ENCODE measurements at places on chromosomes 3 and 15.

DNA sequence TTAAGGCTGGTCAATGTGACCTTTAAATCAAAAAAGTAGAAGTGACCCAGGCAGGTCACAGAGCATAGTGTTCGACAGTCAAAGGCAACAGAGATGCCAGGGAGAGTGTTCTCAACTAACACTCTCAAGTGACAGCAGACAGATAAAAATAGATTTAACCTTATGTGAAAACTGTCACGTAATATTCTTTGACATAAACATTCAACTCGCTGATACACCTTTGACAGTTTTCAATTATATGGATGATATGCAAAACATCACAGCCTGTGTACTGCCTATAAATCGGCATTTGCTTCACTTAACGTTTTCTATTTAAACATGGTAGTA lies 15.5 kb downstream of the PDZRN3 start:
- no peak for DNase-seq

GRCh38 chr3:8239718-8240695 lies 261.6 kb upstream of the LMCD1 start:
- no peak for DNase-seq

GRCh38 chr3:177429079-177429478 lies 231.8 kb upstream of the TBL1XR1 start:
- DNase-seq = no peak

GRCh38 chr3:10848261-10848660 lies 32.2 kb downstream of the SLC6A11 start:
- DNase-seq = no peak

DNA sequence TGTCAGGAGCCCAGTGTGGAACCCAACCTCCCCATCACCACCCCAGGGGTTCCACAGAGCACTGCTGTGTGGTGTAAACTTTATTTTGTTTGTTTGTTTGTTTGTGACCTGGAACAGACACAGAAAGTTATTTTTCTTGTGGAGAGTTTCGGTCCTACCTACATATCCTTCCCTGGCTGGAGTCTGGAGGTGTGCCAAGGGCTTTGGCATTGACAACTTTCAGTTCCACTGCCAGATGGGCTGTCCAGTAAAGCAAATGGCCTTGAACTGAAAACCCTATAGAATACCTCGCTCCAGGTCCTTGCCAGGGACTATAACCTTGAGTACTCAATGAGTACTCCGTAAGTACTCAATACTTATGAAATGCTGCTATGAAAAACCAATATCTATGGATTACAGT lies 103.5 kb downstream of the MITF start:
- DNase-seq = no peak

DNA sequence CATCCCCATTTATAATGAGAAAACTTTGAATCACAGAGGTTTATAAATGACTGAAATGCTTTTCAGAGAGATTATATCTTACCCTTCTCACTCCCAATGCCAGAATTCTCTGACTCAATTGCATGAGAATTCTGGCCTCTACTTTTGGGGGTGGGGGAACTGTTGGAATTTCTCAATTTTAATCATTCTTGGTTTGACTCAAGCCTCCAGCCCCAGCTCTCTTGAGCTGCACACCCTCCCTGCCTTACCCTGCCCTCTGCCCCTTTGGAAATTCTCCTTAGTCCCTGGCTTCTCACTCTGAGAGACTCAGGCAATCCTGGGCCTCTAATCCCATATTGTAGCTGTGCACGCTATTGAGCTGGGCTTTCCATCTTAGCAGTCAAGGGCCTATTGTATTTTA lies 44.2 kb downstream of the ZNF589 start:
- DNase-seq = no peak

DNA sequence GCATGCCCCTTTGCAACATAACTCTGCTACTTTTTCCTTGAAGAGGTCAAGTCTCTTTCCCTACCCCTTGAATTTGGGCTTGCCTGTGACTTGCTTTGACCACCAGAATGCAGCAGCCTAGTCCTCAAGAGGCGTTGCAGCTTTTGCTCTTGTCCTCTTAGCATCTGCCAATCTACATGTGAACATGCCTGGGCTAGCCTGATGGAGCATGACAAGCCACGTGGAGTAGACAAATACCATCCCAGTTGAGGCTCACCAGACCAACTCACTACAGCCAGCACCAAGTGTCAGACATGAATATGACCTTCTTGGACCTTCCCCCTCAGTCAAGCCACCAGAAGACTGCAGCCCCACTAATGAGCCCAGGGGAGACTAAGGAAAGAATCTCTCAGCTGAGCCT lies 32.9 kb downstream of the AMOTL2 start:
- DNase-seq = no peak

- no peak for DNase-seq
Measured at GRCh38 chr15:38129531-38130204, 123.0 kb upstream of the SPRED1 start.

DNA sequence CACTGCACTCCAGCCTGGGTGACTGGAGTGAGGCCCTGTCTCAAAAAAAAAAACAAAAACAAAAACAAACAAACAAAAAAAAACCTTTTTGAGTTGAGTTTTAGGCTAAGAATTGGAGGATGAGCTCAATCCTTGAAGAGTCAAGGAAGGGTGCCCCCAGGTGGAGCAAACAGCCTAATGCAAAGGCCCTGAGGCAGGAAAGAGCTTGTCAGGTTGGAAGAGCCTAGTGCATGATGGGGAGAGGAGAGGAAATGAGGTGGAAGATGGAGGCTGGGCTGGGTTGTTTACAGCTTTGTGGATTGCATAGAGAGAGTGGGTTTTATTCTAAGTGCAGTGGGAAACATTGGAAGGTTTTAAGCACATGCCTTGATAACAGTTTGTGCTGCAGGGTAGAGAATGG lies 2.1 kb upstream of the SNX22 start:
- no peak for DNase-seq

DNA sequence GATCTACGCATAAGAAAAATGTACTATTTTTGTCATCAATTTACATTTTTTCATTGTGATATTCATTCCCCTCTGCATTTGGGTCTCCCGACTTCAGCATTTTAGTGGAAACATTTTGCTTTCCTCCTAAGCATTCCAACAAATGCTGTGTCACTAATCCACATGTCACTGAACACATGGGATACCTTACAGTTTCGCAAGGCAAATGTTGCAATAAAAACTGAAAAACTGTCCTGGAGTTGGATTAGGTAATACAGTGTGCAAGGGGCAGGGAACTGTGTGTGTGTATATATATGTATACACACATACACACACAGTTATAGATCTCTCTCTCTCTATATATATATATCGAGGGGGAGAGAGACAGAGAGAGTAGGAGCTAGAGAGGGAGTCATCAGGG lies 632.2 kb downstream of the MAGI1 start:
- DNase-seq = no peak

- no peak for DNase-seq
Measured at GRCh38 chr3:54045061-54045815, 77.1 kb upstream of the CACNA2D3 start.

GRCh38 chr3:142944342-142944741 lies 19.1 kb downstream of the PAQR9 start:
- DNase-seq = no peak
